Gastroesophageal sphincter (tissue), 4 donors: ENCODE measurements at places on chromosomes 1 and 21.

DNA sequence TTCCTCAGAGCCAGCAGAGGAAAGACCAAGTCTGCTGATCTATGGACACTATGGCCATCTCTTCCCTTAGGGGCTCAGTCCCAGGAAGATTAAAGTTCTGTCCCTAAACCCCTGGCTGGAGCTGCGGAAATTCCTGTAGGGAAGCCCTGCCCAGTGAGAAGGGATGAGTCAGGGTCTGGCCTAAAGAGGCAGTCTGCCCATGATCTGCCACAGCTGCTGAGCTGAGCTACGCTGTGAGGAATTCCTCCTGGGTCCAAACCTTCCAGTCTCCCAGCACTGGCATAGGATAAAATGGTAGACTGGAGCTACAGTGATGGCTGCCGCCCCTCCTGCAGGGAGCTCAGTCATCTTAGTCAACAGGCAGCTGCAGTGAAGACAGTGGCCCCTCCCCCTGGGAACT lies 213.7 kb downstream of the BRINP2 start:
- no peak for ATAC-seq

DNA sequence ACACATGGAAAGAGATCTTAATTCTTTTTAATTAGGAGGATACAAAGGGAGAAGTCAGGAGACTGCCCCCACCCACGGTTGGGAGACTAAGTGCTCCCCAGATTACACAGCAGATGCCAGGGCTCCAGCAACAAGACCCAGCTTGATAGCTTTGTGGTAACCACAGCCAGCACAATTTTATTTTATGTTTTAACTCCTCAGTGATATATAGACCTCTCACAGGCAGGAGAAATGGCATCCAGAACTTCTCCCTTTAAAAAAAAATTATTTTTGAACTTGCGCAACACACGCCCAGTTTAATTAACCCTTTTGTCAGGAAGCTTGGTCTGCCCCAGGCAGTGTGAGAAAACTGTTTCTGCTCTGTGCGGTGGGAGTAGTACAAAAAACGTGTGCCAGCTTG lies 62.6 kb upstream of the ACOT11 start:
- no peak for ATAC-seq

GRCh38 chr1:189431447-189431846 lies 1046.2 kb downstream of the BRINP3 start:
- ATAC-seq: no peak

DNA sequence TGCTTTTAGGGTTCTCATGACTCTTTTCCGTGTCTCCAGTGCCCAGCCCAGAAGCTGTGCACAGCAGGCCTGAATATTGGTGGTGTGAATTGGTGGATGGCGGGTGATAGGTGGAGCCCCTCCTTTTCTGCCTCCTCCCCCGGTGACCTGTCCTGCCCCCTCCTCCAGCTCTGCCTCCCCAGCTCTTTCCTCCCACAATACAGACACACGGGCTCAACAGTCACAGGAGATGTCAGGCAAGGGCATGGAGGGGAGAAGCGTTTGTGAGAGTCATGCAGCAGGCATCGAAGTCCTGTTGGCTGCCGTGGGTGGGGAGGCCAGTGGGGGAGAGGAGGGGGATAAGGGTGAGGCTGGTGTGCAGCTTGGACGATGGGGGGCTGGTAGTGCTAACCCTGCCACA lies 17.3 kb upstream of the TTC4 start:
- ATAC-seq: no peak

- no peak for ATAC-seq
These were observed 352.4 kb downstream of the NTNG1 start for GRCh38 chr1:107493111-107493716.

DNA sequence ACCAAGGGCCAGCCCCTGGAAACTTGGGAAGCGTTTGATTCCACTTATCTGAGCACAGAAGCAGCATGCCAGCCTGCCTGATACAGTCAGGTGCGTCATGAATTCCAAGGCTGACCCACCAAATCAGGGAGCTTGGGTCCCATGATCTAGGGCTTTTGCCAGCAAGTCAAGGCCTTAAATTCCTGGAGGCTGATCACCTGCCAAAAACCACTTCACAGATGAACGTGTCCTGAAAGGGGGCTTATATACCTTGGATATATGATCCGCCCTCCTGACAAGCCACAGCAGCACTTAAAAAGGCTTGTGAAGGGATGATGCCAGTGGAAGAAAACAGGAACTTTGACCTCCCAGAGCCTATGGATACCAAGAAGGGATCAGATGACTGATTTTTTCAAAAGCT lies 24.0 kb upstream of the CLIC6 start:
- ATAC-seq: no peak

GRCh38 chr1:211918843-211919414 lies 88.4 kb upstream of the LPGAT1 start:
- ATAC-seq: no peak
